Mesenchymal stem cell (in vitro differentiated cells and primary cell): ENCODE measurements at places on chromosomes 3 and 15.

GRCh38 chr3:23656199-23656598 is 149.6 kb upstream of the UBE2E1 start:
- no peak for DNase-seq

- DNase-seq, result no peak
These were observed 17.0 kb upstream of the PPM1L start for GRCh38 chr3:160739079-160739478.

- DNase-seq, result no peak
These were observed 20.1 kb upstream of the GSK3B start for GRCh38 chr3:120114376-120114775.

- no peak for DNase-seq
These were observed at the start of gene MYRIP for GRCh38 chr3:39809181-39809994. Gene MYRIP, plus strand, starts transcription at chr3:39809609. Its CDS starts 91,208 bp downstream, at chr3:39900817.

GRCh38 chr3:168117853-168118313 is 22.2 kb upstream of the GOLIM4 start:
- peak; percentile 48 for DNase-seq

GRCh38 chr3:143533391-143533790 is 314.9 kb downstream of the SLC9A9 start:
- no peak for DNase-seq

GRCh38 chr15:25732191-25732590 is 130.9 kb downstream of the ATP10A start:
- DNase-seq, result no peak

DNA sequence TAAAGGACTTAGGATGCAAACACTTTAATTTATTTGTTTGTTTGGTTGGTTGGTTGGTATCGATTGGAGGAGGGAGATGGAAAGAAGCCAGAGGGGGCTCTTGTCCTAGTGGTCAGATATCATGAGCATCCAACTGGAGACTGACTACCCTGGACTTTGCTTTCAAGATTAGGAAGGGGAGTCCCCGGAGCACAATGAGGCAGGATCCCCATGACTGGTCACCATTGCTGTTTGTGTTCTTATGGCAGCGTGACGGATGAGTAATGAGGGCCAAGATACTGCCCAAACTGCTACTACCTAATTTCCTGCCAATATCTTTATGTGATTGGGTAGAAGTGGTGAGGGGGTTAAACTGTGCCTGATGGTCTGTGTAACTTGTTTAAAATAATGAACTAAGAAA is 354.6 kb upstream of the ROPN1 start:
- DNase-seq, result no peak

GRCh38 chr15:62816342-62817069 is 226.0 kb upstream of the TPM1 start:
- peak; percentile 82 for DNase-seq

GRCh38 chr15:38144921-38145320 is 107.7 kb upstream of the SPRED1 start:
- no peak for DNase-seq

- no peak for DNase-seq
These were observed 48.0 kb downstream of the SLC15A2 start for GRCh38 chr3:121942116-121942786.

DNA sequence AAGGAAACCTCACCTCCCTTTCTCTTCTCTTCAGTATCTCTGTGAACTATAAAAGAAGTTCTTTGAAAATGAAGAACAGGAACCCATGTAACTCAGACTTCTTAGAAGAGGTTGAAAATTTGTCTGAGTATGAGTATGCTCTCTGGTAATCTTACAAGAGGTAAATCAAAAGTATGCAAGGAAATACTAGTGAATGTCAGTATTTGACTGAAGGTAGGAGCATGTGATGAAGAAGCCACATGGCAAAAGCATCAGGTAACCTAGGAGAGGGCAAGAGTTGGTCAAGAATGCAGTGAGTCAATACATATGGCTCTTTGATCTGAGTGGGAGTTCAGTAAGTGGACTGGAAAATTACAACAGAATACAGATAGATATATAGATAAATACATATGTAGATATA is 133.0 kb upstream of the NECTIN3 start:
- no peak for DNase-seq

DNA sequence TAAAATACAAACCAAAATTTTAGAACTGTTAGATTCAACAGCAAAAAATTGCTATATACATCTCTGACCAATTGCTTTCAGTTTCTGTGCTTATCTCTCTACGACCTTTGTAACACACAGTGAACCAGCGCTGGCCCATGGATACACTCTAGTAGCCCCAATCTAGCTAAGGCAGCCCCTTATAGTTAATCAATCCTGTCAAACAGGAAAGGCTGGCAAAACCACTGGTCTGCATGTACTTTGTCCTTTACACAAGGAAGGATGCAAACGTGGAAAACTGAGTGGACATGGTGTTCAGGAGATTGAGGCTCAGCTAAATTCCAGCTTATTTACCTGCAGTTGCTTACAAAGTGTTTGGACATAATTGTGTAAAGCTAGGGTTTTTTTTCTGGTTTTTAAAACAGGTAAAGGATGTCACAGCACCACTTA is 25.9 kb downstream of the ADGRG7 start:
- DNase-seq, result no peak
